CD4-positive, alpha-beta T cell treated with Interferon alpha-2 for 1 hour (primary cell): ENCODE measurements at places on chromosomes 16 and 17.

- DNase-seq: no peak
Measured at GRCh38 chr17:63997341-63998048, 656 bp upstream of the PRR29 start.

- DNase-seq: no peak
Measured at GRCh38 chr17:72470121-72470705, 349.4 kb downstream of the SOX9 start.

DNA sequence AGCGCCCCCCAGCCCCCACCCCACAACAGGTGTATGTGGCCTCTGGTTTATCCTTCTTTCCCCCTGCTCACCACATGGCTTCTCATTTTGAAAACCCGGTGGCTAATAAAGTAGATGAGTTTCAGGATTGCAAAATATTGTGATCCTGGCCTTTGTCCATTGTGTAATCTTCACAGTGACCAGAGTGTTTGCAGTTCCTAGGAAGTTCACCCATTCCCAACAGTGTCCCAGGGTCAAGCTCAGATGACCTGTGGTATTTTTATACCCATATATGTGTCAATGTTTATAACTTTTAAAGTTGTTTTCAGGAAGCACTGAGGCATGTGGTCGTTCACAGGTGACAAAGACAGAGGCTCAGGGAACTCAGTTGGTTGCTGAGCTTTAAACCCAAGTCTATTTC lies 721.9 kb downstream of the WWOX start:
- no peak for DNase-seq

DNA sequence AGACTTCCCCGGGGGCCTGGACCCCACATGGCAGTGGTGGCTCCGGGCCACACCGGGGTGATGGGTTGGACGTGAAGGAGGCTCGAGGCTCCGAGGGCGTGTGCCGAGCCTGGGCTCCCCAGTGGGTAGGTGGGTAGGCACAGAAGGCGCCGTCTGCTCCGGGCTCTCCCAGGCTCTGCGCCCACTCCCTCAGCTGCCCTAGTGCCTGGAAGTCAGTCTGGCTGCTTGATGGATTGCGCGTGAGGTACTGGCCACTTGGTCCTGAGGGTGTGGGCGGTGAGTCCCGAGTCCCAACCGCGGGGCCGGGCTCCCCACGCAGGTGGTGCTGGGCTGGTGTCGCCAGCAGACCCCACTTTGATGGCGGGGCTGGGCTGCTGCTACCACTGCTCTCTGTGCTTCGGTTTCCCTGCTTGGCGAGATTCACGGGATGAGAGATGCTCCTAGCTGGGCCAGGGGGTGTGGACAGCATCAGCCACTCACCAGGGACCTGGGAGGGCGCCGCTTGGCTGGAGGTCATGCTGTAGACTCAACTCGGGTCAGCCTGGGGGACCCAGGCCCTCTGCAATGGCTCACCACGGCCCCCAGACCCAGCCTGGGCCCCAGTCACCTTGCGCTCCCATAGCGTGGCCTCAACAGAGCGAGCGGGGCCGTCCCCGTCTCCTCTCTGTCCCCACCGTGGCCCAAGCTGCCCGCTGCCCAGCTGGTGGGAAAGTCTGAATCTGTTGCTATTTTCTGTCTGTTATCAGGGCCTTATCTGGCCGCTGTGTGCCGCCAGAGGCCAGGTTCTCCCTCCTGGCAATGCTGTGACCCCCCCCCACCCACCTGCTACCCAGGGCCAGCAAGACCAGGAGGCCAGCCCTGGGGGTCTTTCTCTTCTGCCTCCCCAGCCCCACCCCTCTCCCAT lies 26.1 kb downstream of the ZFPM1 start:
- DNase-seq: no peak

DNA sequence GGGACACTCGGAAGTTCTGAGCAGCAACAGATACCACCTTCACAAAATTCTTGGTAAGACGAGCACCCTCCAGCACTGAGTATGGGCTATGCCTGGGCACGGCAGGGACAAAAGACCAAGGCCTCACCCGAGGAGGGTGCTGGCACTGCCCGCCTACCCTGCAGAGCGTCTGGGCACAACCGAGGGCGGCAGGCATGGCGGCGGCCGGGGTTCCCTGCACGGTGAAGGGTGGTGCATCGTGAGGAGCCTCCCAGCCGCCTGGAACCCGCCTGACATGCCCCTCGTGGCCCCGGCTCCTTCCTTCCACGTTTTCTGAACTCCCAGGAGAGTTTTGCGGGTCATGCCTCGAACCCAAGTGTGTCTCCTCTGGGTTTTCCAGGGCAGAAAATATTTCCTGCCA lies 18.9 kb downstream of the GALNS start:
- DNase-seq: no peak

- DNase-seq: no peak
Measured at GRCh38 chr17:42845918-42846593, 1.7 kb downstream of the AOC2 start.

- peak; percentile 63 for DNase-seq
Measured at GRCh38 chr16:2507052-2507659, 6.6 kb upstream of the ATP6V0C start.

DNA sequence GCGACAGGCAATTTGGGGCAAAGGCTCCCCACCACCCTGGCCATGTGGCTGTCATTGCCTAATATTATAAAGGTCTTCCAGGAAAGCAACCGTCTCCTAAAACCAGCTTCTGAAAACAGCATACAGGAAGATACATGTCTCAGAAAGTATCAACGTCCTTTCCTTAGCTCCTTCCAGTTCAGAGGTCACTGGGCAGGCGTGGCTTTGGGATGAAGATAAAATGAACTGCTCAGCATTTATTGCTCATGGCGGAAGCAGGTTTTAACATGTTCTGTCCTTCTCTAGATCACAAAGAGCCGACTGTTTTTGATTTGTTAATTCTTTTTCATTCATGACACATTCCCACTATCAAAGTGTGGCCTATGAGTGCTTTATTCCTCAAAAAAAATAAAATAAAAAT lies 8.0 kb downstream of the CFAP20 start:
- DNase-seq: no peak

DNA sequence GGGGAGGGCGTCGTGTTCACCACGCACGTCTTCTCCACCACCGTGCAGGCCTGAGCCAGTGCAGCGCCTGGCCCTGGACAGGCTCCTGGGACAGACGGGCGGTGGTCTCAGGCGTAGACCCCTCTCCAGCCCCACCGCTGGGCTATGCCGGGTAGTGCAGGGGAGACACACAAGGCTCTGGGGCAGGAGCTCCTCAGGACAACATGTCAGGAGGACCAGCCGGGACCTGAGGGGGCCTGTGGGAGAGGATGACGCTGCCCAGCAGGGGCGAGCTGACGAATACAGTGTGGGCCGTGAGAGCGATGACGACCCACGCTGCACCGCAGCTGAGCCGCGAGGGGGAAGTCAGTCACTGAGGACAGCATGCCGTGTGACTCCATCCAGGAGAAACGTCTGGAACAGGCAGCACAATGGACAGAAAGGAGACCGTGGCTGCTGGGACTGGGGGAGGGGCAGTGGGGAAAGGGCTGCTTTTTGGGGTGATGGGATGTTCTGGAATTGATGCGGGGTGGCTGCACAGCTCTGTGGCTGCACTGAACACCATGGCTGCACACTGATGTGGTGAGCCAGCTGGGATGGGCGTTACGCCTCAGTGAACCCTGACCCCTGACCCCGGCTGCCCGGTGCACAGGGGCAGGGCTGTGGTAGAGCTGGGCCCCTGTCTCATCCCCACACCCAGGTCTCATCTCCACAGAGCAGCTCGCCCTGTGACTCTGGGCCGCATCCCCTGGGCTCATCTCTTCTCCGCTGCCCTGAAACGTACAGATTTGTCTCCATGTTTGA lies 20.2 kb downstream of the DNASE1 start:
- no peak for DNase-seq

- DNase-seq: peak; percentile 73
Measured at GRCh38 chr17:59105852-59106462, 723 bp downstream of the TRIM37 start.

DNA sequence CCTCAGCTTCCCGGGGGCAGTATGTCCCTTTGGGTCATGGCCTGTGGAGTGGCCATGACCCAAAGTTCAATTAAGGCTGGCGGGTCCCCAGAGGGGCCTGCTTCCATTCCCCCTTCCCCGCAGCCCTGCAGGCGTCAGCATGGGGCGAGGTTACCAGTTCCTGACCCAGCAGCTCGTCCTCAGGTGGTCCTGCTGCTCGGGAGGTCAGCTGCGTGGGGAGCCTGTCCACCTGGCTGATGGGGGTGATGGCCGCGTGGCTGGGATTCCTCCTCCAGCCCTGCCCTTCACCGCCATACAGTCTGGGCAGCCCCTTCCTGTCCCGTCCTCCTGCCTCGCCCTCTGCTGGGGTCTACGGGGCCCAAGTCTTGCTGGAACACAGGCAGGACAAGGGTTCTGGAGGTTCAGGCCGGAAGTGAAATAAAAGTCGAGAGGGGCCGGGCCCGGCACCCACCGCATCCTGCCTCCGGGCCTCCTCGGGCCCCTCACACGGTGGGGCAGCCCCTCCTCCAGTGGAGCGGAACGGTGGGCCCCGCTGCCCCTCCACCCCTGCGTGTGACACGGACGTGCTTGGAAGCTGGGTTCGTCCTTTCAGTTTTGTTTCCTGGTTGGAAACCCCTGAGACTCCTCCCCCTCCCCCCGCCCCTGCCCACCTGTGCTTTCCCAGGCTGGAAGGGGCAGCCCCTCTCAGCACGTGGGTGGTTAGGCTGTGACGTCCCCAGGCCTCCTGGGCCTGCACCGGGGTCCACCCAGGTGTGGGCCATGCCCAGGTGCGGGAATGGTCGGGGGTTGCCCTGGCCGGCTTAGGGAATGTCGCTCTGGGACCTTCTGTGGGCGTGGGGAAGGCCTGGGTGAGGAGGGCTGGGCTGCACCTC lies 6.8 kb downstream of the UBALD2 start:
- DNase-seq: peak; percentile 92

GRCh38 chr17:43176119-43176570 lies 5.1 kb downstream of the NBR1 start:
- DNase-seq: no peak

DNA sequence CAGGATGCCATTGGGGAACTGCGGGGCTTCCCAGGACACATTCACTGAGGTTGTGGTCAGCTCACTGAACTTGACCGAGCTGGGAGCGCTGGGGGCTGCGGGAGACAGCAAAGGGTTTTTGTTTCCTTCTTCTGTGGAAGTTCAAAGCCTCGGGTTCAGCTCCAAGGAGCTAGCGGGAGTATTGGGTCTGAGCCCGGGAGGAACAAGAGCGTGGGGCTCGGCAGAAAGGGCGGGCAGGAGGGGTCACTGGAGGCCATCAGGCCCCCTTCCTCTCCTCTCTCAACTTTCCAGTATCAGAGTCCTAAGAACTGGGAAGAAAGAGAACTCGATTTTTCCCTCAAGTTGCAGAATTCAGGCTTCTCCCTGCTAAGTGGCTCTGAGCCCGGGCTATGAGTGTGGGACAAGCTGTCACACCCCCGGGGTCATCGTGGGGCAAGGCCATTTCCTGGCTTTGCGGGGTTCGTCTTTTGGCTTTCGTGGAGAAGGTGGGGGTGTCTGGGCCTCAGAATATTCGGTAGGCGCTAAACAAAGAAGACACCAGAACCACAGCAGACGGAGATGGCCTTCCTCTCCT lies 53.6 kb upstream of the CDC42EP4 start:
- DNase-seq: no peak

DNA sequence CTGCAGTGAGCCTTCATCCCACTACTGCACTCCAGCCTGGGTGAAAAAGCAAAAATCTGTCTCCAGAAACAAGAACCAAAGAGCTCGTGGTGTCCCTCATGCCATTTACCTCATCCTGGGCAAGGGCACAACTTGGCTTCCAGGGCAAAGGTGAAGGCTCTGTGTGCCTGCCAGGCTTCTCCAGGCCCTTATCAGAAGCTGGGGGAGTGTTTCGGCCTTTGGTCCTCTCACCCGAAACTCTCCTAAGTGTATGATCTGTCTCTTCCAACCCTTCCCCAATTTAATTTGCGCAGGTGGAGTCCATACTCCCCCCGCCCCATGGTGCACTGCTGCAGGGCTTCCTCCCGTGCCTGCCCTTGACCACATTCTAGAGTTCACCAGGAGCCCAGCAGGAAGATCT lies 1.1 kb downstream of the CES2 start:
- DNase-seq: no peak

GRCh38 chr16:47503936-47504335 lies 42.8 kb downstream of the PHKB start:
- DNase-seq: no peak

DNA sequence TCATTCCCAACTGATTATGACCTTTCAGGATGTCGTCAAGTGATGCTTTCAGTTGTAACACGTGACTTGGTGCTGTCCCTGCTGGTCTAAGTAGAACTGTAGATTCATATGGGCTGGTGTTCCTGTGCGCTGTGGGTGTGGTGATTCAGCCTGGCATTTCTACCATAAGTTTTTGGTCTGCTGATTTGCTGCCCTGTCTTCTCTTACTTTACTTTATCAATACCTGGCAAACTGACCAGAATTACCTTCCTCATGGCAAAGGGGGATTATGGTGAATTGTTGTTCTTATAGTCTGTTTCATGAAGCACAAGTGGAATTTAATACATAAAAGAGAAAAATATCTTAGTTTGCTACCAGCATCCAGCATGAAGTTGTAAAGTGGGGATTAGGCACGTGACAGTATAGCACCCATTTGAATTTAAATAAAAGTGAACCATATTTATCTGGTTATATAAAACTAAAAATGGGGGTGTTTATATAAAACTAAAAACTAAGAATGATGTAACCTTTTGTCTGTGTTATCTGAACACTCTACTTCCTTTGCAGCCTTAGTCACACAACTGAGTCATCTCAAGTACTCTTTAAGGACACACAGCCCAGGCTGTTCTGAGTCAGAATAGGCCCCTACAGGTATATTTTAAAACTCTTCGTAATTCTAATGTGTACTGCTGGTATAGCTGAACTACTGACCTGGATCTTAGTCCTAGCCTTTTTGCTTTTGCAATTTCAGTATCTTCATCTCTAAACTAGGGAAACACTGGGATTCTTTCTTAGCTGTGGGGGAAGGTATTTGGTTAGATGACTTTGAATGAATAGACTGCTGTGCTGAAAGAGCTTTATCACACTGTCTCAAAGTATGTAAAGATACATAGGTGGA lies 28.3 kb downstream of the TTC19 start:
- DNase-seq: no peak

DNA sequence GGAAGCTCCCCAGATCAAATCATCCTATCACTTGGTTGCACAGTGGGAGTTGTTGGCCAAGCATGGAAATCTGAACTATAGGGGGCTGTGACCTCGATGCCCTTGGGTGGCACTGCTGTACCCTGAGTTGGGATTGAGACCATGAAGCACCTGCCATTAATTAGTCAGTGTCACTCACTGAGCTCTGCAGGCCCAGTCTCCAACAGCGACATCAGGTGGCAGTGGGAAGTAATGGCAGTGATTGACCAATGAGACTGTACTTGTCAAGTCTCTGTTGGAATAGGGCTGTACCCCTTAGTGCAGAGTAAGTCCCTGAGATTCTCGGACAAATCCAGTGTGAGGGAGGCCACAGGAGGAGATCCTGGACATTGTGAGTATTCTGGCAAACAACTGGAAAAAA lies 118.0 kb upstream of the RPL38 start:
- no peak for DNase-seq

DNA sequence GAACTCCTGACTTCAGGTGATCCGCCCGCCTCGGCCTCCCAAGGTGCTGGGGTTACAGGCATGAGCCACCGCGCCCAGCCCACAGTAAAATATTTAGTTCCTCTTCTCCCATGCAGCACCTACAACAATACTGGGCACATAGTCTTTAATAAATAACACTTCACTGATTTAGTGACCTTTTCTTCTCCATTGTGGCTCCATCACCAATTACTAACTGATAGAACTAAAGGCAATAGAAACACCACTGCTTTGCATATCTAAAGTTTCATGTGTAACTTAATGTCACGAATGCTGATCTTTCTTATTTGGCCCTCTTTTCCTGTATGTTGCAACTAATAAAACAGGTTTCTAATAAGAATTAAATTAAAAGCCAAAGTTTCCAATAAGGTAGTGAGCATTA lies 38.9 kb downstream of the TRIM37 start:
- no peak for DNase-seq

- DNase-seq: no peak
Measured at GRCh38 chr17:40813804-40814203, 8.6 kb downstream of the KRT10 start.
